ENCODE measurements at places on chromosomes 3 and 15.
A peak's percentile ranks its signal among the peaks of the same experiment; 100 is the strongest.

DNA sequence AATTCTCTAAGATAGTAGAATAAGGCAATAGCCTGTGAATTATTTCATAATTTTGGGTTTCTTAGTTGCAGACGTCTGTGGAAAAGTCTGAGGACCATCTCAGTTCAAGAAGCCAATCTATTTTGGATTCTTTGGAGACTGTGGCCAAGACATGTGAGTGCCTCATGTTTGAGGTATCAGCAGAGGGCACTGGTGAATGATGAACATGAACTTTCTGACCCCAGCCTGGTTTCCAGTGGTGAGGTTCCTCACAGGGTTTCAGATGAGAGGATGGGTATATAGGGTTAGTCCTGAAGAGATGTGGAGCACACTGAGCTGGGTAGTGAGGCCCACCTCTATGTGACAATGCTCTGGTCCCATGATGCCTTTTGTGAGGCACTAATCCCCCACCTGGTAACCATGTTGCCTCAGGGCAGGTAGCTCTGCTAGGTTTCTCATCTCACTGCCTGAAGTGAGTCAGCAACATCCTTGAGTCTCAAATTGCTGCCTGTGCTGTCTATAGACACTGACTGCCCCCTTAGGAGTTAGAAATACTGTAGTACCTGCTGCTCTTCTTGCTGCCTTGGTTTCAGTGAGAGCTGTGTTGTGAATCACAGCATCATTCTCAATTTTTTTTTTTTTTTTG is 32.3 kb downstream of the C3orf62 start:
- H3K4me3 ChIP-seq: no peak overlapping the region
- H3K36me3 ChIP-seq: no peaks in the 10 kb centered on the region
- peaks cover 3% of the 10 kb centered on the region for H3K4me1 ChIP-seq
- no peak overlapping the region for H3K27ac ChIP-seq
- no peak for DNase-seq

GRCh38 chr3:193572426-193572908 is 17.8 kb upstream of the ATP13A4 start:
- peak overlapping the region; percentile 73 for H3K27ac ChIP-seq
- H3K4me3 ChIP-seq: no peak overlapping the region
- H3K27me3 ChIP-seq: no peaks in the 10 kb centered on the region
- peaks cover 1% of the 10 kb centered on the region for H3K4me1 ChIP-seq
- DNase-seq: peak; percentile 42

DNA sequence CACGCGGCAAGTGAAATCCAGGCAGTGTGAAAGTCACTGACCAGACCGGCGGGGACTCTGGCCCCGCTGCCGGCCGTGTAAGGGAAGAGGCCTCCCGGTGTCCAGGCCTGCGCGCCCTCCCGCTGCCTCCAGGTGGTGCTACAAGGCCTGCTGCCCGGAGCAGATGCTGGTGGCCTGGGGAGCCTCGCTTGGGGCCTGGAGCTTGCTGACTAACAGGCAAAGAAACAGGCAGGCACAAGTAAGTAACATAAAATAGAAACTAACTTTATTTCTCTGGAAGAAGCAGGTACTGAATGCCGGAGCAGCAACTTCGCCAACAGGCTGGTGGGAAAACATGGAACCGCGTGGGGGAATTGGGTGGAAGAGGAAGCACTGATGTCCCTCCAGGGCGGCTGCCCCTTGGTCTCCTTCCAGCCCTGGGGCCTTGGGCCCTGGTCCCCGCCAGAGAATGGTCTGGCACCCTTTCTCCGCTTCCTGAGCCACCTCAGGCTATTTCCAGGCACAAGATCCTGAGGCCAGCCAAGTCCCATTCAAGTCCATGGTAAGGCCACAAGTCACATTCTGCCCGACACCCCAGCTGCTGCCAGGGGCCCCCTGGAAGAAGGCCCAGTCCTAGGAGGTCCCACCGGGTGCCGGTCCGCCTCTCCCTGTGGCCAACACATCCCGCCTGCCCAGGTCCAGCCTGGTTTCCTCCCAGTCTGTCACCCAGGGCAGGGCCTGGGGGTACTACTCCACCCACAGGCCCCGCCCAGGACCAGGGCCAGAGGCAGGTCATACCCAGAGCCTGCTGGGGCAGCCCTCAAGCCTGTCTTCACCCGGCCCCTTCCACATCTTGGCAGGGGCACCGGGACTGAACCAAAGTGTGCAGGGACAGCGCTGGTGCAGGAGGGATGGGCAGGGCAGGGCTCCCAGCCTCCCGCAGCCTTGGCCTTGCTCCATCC is 45.0 kb downstream of the TNK2 start:
- H3K36me3 ChIP-seq: peaks cover 2% of the 10 kb centered on the region
- DNase-seq: peak; percentile 76
- H3K4me1 ChIP-seq: peaks cover 12% of the 10 kb centered on the region
- peak overlapping the region; percentile 21 for H3K27ac ChIP-seq
- peaks cover 8% of the 10 kb centered on the region for H3K27me3 ChIP-seq
- no peak overlapping the region for H3K4me3 ChIP-seq

DNA sequence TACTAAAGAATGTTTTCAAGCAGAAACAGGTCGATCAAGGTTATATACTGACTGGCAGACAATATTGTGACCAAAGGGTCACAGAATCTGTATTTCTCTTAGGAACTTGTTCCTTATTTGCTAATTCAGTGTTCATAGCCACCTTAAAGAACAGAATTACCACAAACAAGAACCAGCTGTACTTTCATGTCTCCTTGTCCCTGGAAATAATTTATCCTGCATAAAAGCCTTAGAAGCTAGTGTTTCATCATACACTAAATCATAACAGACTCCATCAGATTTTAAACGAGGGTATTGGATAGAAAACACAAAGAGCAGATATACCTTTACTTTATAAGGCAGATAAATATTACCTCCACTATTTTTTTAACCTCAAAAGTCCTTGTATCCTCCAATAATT is 6.4 kb downstream of the DNAJC19 start:
- no peak for DNase-seq
- H3K27ac ChIP-seq: peak overlapping the region; percentile 90
- H3K27me3 ChIP-seq: no peaks in the 10 kb centered on the region
- H3K4me3 ChIP-seq: no peak overlapping the region
- H3K4me1 ChIP-seq: peaks cover 9% of the 10 kb centered on the region

- H3K36me3 ChIP-seq: no peaks in the 10 kb centered on the region
- no peak overlapping the region for H3K4me3 ChIP-seq
- no peak overlapping the region for H3K27ac ChIP-seq
- no peak for DNase-seq
- H3K27me3 ChIP-seq: peaks cover 4% of the 10 kb centered on the region
These were observed 41.2 kb downstream of the RASGRF1 start for GRCh38 chr15:79049416-79049815.

DNA sequence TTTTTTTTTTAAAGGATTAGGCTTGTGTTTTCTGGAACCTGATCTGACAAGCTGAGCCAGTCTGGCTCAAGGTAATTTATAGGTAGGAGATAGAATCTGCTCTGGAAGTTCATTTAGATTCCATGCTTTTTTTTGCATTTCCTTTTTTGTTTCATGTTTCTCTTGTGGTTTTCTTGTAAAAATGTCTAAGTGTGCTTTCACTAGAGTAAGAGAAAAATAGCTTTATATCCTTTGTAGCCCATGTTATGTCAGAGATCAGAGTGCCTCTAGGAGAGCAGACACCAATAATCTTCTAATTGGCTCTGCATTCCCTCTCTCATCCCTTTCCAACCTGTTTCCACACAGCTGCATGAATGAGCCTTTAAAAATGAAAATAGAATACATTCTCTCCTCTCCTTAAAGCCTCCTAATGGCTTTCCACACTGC is 389.8 kb upstream of the KCNMB2 start:
- DNase-seq: no peak
- H3K4me3 ChIP-seq: no peak overlapping the region
- H3K4me1 ChIP-seq: peaks cover 3% of the 10 kb centered on the region
- H3K36me3 ChIP-seq: no peaks in the 10 kb centered on the region
- no peak overlapping the region for H3K27ac ChIP-seq

DNA sequence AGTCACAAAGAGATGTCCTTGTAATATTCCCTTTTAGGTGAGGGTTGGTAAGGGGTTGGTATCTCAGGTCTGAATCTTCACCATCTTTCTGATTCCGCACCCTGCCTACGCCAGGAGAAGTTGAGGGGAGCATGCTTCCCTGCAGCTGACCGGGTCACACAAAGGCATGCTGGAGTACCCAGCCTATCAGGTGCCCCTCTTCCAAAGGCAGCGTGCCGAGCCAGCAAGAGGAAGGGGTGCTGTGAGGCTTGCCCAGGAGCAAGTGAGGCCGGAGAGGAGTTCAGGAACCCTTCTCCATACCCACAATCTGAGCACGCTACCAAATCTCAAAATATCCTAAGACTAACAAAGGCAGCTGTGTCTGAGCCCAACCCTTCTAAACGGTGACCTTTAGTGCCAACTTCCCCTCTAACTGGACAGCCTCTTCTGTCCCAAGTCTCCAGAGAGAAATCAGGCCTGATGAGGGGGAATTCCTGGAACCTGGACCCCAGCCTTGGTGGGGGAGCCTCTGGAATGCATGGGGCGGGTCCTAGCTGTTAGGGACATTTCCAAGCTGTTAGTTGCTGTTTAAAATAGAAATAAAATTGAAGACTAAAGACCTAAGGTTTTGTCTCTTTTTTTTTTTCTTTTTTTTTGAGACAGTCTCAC is 19.8 kb downstream of the TYRO3 start:
- H3K27me3 ChIP-seq: no peaks in the 10 kb centered on the region
- peaks cover 5% of the 10 kb centered on the region for H3K4me1 ChIP-seq
- H3K27ac ChIP-seq: no peak overlapping the region

DNA sequence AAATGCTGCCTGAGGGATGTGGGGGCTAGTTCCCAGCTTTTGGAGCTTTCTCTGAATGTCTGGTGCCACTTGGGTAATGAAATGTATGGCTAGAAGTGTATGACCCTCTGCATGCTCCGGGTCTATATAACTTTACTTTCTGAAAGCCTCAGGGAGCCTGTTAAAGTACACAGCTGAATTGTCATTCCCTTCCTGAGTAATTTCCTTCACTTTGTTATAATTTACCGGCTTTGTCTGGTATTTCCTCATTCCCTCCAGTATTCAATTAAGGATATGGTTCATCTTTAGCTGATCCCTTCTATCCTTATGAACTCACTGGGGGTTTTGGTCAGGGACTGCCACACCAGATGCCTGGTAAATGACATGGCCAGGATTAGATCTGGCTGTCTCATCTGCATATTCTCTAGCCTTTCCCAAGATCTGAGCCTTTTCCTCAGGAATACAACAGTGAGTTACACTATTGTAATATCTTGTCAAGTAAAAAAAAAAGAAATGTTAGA is 620.3 kb downstream of the ZPLD1 start:
- no peak overlapping the region for H3K27ac ChIP-seq
- H3K27me3 ChIP-seq: no peaks in the 10 kb centered on the region
- DNase-seq: no peak
- no peaks in the 10 kb centered on the region for H3K36me3 ChIP-seq
- no peak overlapping the region for H3K4me3 ChIP-seq

- H3K4me3 ChIP-seq: no peak overlapping the region
- peaks cover 12% of the 10 kb centered on the region for H3K36me3 ChIP-seq
- peaks cover 23% of the 10 kb centered on the region for H3K4me1 ChIP-seq
- no peak overlapping the region for H3K27ac ChIP-seq
- H3K27me3 ChIP-seq: no peaks in the 10 kb centered on the region
These were observed 6.2 kb downstream of the C15orf39 start for GRCh38 chr15:75207618-75208500.

GRCh38 chr15:32866454-32867312 is 148.9 kb downstream of the GREM1 start:
- H3K27ac ChIP-seq: no peak overlapping the region
- peaks cover 2% of the 10 kb centered on the region for H3K4me1 ChIP-seq
- no peak overlapping the region for H3K4me3 ChIP-seq
- peaks cover 26% of the 10 kb centered on the region for H3K27me3 ChIP-seq
- H3K36me3 ChIP-seq: no peaks in the 10 kb centered on the region

DNA sequence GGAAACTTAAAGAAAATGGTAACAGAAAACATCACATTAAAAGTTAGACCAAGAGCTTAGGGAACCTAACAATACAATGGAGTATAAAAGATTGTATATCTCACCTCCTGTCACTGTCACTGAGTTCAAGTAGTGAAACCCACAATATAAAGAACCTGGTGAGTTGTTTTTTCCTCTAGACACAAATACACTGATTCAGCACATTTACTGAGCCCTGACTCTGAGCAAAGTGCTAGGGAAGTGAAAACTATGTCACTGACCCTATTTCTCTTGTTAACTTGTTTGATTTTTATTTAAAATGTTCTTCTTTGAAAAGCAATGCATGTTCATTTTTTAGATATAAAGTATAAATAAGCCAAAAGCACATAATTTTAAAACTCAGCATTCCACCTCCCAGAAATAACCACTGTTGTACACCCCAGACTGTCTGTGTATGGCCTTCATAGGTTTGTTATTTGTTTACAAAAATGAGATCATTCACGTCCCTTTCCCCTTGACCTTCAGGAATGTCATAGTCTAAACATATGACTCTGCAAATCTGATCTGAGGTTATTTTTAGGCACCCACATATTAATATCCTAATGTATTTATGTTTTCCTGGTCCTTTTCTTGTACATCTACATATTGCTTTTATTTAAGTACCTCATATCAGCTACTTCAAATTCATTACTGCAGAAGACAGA is 69.2 kb upstream of the CSTA start:
- no peak overlapping the region for H3K4me3 ChIP-seq
- DNase-seq: no peak
- H3K27me3 ChIP-seq: peaks cover 10% of the 10 kb centered on the region
- peaks cover 1% of the 10 kb centered on the region for H3K4me1 ChIP-seq

- H3K4me3 ChIP-seq: no peak overlapping the region
- peaks cover 3% of the 10 kb centered on the region for H3K4me1 ChIP-seq
- DNase-seq: no peak
- H3K36me3 ChIP-seq: peaks cover 8% of the 10 kb centered on the region
These were observed 11.2 kb downstream of the STIMATE start for GRCh38 chr3:52886049-52886730.

GRCh38 chr3:69255928-69256327 is 130.0 kb downstream of the FRMD4B start:
- H3K27me3 ChIP-seq: no peaks in the 10 kb centered on the region
- no peak overlapping the region for H3K27ac ChIP-seq
- H3K4me3 ChIP-seq: no peak overlapping the region
- peaks cover 24% of the 10 kb centered on the region for H3K4me1 ChIP-seq
- DNase-seq: no peak

DNA sequence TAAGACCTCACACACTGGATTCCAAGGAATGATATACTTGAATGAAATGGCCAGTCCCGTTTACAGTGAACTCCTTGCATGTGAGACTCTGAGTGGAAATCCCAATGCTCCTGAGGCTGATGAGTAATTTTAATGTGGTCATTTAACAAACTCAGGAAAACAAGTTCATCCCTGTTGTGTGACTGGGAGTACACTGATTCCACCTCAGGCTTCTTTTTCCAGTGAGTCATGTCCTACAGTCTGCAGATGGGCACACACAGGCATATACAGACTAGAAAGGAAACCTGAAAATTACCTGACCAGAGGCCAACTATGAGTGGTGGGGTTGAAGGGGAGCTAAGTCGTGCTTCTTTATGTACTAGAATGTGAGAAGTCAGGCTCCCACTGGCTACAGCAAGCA is 5.8 kb downstream of the SQOR start:
- DNase-seq: no peak
- H3K4me3 ChIP-seq: no peak overlapping the region
- no peaks in the 10 kb centered on the region for H3K36me3 ChIP-seq
- H3K27me3 ChIP-seq: peaks cover 21% of the 10 kb centered on the region
- peak overlapping the region; percentile 78 for H3K27ac ChIP-seq
- H3K4me1 ChIP-seq: peaks cover 58% of the 10 kb centered on the region

- H3K4me1 ChIP-seq: no peaks in the 10 kb centered on the region
- H3K27ac ChIP-seq: no peak overlapping the region
- H3K36me3 ChIP-seq: no peaks in the 10 kb centered on the region
- no peaks in the 10 kb centered on the region for H3K27me3 ChIP-seq
- no peak for DNase-seq
- H3K4me3 ChIP-seq: no peak overlapping the region
These were observed 96.0 kb downstream of the SPATA16 start for GRCh38 chr3:173044998-173045397.
